ENCODE measurements at places on chromosomes 12 and 14.
A peak's percentile ranks its signal among the peaks of the same experiment; 100 is the strongest.

DNA sequence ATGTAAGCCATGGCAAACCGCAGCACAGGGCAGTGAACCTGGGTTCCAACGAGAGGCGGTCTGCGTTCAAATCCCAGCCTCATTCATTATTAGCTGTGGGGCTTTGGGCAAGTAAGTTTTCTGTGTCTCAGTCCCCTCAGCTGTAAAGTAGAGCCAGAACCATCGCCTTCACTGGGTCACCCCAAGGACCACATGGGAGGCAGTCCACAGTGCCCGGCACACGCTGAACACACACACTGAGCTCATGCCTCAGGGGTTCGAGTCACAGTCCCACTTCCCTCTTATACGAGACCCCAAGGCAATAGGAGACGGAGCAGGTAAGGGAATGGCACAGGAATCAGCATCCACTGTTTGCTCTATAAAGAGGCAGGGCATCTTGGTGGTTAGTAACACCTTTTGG lies 19.1 kb downstream of the LRTM2 start:
- DNase-seq: no peak

- DNase-seq: peak; percentile 79
These were observed 781 bp downstream of the NPAS3 start for GRCh38 chr14:32939254-32940065.

GRCh38 chr14:91985521-91986255 lies 38.2 kb upstream of the FBLN5 start:
- DNase-seq: peak; percentile 83

- no peak for DNase-seq
These were observed 7.9 kb downstream of the IFI27L2 start for GRCh38 chr14:94121485-94121884.

GRCh38 chr12:31232361-31232965 lies 93.5 kb downstream of the SINHCAF start:
- no peak for DNase-seq

DNA sequence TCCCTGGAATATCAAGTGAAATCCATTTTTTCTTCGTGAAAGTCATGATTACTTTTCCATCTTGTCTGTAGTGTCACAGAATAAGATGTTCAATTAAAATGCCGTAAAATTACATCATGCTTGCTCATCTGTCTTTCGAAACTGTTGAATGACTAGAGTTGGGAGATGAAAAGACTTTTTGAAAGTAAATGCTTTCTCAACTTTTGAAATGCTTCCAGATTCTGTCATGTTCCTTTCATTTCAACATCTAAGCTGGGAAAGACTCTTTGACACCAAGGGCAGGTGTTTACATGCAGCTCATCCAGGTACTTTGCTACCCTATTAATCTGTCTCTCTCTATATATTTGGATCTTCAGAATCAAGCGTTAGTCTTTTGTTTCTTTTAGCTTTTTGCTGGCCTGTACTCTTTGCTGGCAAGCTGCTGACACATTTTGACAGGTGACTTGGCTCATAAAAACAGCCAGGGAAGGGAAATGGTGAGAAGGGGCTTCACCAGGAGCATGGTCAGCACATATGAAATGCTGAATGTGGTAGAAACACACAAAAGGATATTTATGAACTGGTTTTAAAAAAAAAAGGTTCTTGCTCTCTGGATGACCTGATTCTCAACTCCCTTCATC lies 77.0 kb upstream of the METAP2 start:
- DNase-seq: peak; percentile 67

GRCh38 chr12:22474970-22475720 lies 69.2 kb downstream of the C2CD5 start:
- peak; percentile 94 for DNase-seq

DNA sequence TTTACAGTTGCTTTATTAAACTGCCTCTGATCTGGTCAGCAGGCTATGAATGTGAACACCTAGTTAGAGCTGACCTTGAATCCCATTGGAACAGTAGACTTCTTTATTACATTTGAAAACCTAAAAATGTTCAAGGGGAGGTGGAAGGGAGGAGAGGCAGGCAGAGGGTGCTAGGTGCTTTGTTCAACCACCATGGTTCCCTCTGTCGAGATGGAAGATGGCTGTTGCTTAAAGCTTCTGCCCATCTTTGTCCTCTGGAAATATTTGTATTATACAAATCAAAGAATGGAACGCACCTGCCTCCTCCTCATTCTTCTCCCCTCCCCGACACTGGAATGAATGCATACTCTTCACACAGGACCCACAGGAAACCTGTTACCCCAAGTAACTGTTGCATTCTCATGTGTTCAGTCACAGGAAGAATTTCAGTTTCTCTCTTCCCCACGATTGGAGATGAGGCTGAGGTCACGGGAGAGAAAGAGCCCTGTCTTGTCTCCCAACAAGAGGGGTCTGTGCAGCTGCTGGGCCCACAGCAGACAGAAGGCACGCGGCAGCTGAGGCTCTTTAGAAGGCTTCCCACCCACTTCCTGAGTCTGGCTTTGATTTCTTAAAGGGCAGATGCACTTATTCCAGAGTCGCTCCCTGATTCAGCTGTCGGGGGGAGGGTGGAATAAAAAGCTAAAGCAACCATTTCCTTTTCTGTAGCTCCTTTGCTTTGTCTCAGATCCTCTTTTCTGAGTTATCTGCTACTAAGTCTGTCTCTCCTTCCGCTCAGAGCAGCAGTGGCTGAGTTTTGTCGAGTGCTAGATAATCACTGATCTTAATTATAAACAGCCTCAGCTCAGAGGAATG lies 217.9 kb upstream of the BTG1 start:
- peak; percentile 42 for DNase-seq

DNA sequence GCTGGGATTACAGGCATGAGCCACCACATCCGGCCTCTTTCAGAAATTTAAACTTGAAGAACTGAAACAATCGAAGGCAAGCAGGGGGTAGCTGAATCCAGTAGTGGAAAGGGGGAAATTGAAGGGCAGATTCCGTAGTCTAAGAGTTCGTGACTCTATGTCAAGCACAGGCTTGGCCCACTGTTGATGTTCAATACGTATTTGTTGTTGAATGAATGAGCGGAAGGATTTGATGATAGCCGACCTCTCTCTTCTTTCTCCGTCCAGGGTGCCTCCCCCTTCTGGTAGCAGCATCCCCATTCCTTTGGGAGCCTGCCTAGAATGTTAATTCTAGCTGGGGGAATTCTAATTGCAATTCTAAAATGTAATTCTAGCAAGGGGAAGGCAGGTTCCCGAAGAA lies 59.8 kb upstream of the MED13L start:
- no peak for DNase-seq

DNA sequence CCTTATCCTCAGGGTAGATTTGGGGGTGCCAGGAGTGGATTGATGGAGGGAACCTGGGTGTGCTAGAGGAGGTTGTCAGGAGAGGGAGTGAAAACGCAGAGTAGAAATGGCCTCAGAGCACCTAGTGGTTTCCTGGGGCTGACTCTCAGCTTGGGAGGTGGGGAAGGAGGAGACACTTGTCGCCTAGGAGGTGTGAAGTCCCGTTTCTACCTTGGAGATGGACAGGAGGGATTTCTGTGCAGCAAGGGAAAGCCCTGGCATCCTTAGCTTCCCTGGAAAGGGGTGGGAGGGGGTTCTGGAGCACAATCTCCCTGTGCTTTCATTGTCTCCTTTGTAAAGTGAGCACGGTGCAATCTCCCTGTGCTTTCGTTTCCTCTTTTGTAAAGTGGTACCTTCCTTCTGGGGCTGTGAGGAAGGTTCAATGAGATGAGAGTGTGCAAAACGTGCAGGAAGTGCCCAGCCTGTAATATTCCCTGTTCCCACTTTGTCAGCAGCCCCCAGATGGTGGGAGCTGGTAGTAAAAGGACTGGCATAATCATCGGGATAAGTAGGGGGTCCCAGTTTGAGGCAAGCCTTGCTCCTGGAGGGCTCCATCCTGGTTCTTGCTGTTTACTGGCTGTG lies 1.6 kb downstream of the OAS3 start:
- DNase-seq: no peak

DNA sequence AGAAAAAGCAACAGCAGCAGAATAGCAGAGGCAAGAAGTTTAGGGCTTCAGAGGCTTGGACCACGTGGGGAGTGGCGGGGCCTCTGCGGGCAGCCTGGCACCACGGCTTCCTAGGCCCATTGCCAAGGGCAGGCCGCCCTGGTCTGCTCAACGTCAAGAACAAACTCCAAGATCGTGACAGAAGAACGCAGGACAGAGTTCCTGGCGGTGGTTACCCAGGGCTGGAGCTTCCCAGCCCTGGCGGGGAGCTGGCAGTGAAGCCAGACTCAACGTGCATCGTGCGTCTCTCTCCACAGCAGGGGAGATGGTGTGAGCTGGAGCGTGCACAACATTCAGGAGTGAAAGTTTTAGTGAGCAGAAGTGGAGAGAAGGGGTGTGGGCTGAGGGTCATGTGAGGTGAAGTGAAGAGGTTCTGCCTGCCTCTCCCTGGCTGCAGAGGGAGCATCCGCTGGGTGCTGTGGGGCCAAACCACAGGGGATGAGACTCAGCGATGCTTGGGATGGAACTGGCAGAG lies 13.9 kb upstream of the CACNA2D4 start:
- peak; percentile 30 for DNase-seq

DNA sequence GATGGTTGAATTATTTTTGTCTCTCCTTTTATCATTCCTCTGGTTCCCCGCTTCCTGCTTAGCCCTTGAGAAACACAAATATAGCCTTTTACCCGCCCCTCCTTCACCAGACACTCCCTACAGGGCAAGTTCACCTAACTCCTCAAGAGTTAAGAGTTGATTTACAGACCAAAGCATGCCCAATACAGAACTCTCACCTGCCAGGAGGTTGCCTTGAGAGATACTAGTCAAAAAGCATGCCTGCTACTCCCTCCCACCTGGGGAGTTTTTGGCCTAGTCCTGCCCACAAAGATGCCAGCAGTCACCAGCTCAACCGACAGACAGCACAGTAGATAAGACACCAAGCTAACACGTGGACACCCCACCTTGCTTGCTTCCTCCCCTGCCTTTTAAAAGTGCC lies 11.2 kb downstream of the LGMN start:
- DNase-seq: no peak

DNA sequence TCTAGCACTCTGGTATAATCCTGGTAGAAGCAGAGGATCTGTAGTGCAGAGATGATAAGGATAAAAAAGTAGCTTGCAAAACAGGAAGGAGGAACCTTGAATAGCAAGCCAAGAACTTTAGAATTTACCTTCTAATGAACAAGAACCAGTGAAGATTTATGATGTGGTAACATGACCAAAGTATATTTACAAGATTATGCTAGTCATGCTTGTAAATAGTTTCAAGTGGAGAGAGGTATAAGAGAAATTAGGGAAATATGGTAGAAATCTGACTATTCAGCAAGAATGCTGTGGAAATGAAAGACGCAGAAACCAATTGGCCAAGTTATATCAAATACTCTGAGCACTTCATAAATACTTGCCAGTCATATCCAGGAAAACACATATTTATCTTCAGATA lies 47.8 kb downstream of the ERGIC2 start:
- no peak for DNase-seq

GRCh38 chr12:101764051-101764792 lies 25.0 kb upstream of the SYCP3 start:
- DNase-seq: peak; percentile 47

Data from choroid plexus epithelial cell (primary cell).